Fibroblast of villous mesenchyme (primary cell): ENCODE measurements at places on chromosomes 16 and 17. TPM values are rescaled to one million over a fixed set of nuclear protein-coding genes. Genes with fewer than 3 reads are reported as not detected.
A peak's percentile ranks its signal among the peaks of the same experiment; 100 is the strongest.

Gene GPR142
- not detected in 2 replicates for total RNA-seq

Gene FUS
- total RNA-seq, result 47.4 and 54.4 TPM in 2 replicates

- DNase-seq, result peak; percentile 65
These were observed 386.0 kb downstream of the SLC39A11 start for GRCh38 chr17:72706396-72706981.

GRCh38 chr17:42101513-42102292 lies 3.4 kb upstream of the ZNF385C start:
- DNase-seq, result peak; percentile 53

Gene GH1
- not detected in 2 replicates for total RNA-seq

- DNase-seq, result peak; percentile 10
These were observed 69.2 kb upstream of the ALOX12 start for GRCh38 chr17:6926667-6927066.

Gene SOST
- total RNA-seq, result not detected in 2 replicates
